Upper lobe of left lung (tissue), 6 donors: ENCODE measurements at places on chromosomes 13 and 19. TPM values are rescaled to one million over a fixed set of nuclear protein-coding genes. Genes with fewer than 3 reads are reported as not detected.

GRCh38 chr19:38730470-38730730, 13.9 kb downstream of the CAPN12 start:
- DNase-seq: no peak
- H3K4me1 ChIP-seq: peaks cover 38% of the 10 kb centered on the region
- peak overlapping the region; percentile 83 for H3K27ac ChIP-seq
- no peak overlapping the region for H3K4me3 ChIP-seq
- H3K36me3 ChIP-seq: peaks cover 49% of the 10 kb centered on the region

Gene RNF113B
- not detected for total RNA-seq

Gene GZMM
- not detected for total RNA-seq

Gene RNF225
- 0.27 TPM for total RNA-seq
